ENCODE measurements at places on chromosomes 5 and 9.

DNA sequence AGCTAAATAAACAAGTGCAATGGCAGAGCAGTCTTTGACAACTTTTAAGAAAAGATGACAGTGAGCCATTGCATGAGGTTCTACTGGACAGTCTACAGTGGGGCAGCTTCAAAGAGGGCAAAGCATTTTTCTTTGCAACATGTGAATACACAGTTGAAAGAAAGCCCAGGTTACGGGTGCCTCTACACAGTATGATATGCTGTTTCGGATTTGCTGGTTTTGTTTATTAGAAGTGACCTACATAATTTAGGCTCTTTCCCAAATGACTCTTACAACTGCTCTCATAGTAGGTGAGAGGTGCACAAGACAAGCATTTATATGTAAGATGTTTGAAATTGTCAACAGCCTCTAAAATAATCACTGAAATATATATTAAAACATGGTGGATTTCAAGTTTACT is 62.4 kb downstream of the MEF2C start:
- DNase-seq: no peak

DNA sequence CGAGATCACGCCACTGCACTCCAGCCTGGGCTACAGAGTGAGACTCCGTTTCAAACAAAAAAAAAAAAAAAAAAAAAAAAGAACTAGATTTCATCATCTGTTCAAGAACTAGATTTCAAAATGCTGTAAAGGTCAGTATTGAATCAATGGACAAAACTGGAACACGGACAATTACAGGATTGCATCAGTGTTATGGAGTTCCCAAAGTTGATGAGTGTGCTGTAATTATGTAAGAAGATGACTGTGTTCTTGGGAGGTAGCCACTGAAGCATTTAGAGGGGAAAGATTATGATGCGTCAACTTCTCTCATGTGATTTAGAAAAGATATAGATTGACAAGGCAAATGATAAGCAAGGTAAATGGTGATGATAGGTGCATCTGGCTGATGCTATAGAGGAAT is 6.5 kb downstream of the FAM240B start:
- no peak for DNase-seq

DNA sequence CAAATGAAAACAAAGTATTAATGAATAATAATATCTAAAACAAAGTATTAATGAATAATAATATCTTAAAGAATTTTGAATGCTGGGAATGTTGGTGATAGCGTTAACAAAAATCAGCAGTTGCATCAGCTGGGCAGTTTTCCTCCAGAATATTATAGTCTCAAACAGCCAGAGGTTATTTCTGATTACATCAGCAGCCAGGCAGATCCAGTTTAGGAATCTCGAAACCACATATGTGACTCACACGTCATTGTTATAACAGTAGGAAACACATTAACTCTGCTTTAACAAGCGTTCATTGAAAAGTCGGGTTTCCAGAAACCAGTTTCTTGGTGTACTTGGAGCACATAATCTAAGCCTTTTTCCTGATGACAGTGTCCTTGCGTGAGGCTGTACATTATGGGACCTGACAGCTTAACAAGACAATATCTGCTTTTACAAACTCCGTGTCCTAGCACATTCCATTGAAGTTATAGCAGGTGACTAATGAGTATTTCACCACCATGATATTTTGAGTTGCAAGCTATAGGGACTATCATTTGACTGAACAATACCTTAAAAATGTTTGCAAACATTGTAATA is 559.5 kb upstream of the KLF4 start:
- DNase-seq: no peak

DNA sequence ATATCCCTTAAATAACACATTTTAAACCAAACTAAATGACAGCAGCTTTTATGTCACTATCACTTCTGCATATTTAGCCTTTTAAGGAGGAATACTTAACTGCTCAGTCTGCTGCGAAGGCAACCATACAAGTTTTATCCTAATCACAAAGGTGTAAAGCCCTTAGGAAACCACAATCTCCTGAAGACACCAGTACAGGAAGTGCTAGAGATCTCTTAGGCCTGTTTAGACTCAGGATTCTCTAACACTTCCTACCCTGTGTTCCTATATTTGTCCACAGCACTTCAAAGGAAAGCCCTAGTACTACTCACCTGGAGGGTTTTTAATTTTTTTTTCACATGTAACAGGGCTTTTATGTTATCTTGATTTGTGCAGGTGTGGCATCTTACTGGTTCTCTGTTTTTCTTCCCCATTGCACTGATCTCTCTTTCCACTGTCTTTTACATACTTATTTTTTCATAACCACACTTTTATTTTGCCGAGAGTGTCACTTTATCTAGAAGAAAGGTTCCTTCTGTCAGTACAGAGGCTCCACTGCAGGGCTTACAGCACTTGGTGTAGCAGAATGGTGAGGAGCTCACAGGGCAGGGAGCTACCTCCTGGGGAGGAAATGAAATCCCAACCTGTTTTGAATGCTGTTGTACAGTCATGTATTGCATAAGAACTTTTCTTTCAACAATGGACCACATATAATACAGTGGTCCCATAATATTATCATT is 1060.6 kb upstream of the ACO1 start:
- no peak for DNase-seq

DNA sequence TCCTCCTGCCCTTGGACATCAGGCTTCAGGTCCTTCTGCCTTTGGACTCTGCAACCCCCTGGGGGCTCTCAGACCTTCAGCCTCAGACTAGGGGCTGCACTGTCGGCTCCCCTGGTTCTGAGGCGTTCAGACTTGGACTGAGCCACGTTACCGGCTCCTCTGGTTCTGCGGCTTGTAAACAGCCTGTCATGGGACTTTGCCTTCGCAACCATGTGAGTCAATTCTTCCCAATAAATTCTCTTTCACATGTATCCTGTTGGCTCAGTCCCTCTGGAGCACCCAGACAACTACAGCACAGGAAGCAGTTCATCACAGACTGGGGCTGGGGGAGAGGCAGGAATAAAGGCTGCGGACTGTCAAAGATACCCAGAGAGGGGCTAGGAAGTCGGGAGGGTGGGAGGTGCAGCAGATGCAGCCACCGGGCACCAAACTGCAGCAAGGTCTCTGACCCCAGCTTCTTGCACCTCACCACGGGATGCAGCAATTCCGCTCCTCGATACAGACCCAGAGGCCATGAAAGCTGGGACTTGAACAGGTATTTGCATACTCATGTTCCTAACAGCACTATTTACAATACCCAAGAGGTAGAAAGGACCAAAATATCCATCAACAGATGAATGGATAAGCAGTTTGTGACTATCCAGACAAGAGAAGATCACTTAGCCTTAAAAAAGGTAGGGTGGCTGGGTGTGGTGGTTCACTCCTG is 100.8 kb downstream of the COL23A1 start:
- no peak for DNase-seq

GRCh38 chr5:61416420-61416819 is 84.4 kb downstream of the ZSWIM6 start:
- no peak for DNase-seq

DNA sequence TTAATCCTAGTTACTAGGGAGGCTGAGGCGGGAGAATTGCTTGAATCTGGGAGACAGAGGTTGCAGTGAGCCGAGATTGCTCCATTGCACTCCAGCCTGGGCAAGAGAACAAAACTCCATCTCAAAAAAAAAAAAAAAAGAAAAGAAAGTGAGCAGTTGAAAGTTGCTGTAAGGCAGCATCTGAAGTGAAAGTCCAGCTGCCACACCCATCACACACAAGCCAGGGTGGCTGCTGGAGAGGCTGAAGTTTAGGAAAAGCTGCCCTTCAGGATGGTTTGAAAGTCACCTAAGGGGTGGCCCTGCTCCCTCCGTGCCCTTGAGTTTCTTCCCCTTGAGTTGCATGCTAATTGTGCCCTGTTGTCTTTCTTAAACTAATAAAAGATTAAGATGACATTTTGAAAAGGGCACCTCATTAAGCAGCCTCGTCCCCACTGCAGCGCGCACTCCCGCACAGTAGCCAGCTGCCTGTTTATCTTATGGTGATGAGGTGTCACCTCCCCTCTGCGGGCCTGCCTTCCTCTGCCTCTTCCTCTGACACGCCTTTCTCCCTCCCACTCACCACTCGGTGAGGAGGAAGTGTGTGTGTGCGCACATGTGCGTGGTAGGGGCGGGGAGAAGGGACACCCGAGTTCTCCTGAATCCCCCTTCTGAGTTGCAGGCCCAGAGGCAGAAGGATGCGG is 104.2 kb upstream of the PANK3 start:
- DNase-seq: no peak

- no peak for DNase-seq
Observed at GRCh38 chr5:33933723-33934169, 2.4 kb upstream of the RXFP3 start.

GRCh38 chr5:124655251-124655917 is 91.1 kb downstream of the ZNF608 start:
- DNase-seq: no peak

GRCh38 chr9:20884985-20885593 is 146.4 kb downstream of the HACD4 start:
- DNase-seq: peak; percentile 11

DNA sequence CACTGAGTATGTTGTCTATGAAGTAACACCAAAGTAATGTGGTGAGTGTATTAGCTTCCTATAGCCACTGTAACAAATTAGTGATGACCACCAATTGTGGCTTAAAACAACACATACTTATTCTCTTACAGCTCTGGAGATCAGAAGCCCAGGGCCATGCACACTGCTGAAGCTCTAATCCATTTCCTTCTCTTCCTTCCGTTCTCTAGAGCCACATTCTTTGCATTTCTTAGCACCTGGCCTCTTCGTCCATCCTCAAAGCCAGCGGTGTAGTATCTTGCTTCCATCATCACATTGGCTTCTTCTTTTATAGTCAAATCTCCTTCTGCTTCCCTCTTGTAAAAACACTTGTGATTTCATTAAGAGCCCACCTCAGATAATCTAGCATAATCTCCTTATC is 230.3 kb upstream of the RFX3 start:
- no peak for DNase-seq

GRCh38 chr5:142643634-142644033 is 42.3 kb downstream of the FGF1 start:
- DNase-seq: no peak

DNA sequence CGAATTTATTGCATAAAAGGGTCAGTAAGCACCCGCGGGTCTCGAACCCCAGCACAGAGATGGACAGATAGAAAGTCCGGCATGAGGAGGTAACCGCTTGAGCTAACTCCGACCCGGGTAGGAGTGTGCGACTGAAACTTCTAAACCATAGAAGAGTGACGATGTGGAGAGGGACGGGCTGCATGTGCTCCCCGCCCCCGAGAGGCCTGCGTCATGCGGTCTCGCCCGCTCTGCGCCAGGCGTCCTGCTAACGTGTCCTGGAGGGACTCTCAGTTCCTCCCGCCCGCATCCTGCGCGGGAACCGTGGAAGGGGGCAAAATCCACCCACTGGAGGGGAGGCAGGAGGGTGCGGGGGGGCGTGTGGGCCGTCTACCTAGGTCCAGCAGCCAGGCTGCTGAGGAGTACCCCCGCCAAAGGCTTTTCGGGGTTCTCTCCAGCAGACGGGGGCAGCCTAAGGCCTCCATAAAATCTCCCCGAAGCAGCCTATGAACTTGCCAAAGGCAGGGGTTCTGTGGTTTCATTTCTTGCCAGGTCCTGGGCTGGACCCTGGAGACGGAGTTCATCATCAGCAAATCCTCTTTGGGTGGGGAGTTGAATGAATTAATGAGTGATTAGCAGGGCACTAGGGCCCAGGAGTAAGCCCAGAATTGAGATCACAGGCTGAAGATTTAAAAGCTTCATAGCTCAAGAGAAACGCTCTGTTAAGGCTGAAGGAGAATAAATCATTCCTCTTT is 51.9 kb downstream of the TGFBI start:
- peak; percentile 44 for DNase-seq

- DNase-seq: no peak
Observed at GRCh38 chr5:79517601-79518000, 3.7 kb upstream of the HOMER1 start.

GRCh38 chr5:103094737-103095136 is 25.2 kb downstream of the GIN1 start:
- DNase-seq: no peak

GRCh38 chr9:18851069-18851795 is 181.8 kb downstream of the SAXO1 start:
- DNase-seq: no peak

DNA sequence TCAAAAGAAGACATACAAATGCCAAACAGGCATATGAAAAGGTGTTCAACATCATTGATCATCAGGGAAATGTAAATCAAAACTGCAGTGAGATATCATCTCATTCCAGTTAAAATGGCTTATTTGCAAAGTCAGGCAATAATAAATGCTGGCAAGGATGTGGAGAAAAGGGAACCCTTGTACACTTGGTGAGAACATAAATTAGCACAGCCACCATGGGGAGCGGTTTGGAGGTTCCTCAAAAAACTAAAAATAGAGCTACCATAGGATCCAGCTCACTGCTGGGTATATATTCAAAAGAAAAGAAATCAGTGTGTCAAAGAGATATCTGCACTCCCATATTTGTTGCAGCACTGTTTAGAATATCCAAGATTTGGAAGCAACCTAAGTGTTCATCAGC is 50.3 kb downstream of the AP3S1 start:
- DNase-seq: no peak

GRCh38 chr5:88507261-88507660 is 238.6 kb upstream of the TMEM161B start:
- no peak for DNase-seq

- DNase-seq: no peak
Observed at GRCh38 chr9:69798744-69799143, 21.9 kb upstream of the CFAP95 start.

GRCh38 chr5:180215783-180216630 is 7.0 kb upstream of the RASGEF1C start:
- DNase-seq: no peak

- no peak for DNase-seq
Observed at GRCh38 chr5:98933445-98934072, 4.8 kb upstream of the CHD1 start.

GRCh38 chr9:127285965-127286364 is 21.4 kb downstream of the GARNL3 start:
- DNase-seq: no peak

Data from T-helper 17 cell (primary cell).